Foreskin keratinocyte (primary cell): ENCODE measurements at places on chromosomes 13 and 19. TPM values are rescaled to one million over a fixed set of nuclear protein-coding genes. Genes with fewer than 3 reads are reported as not detected.

Gene CRX
- polyA plus RNA-seq: not detected in 2 replicates

Gene NUFIP1
- 4.7 and 6.8 TPM in 2 replicates for polyA plus RNA-seq

Gene FGF21
- polyA plus RNA-seq: not detected in 2 replicates

Gene CEACAM3
- not detected in 2 replicates for polyA plus RNA-seq

Gene TBXA2R
- 0.62 and 0.91 TPM in 2 replicates for polyA plus RNA-seq

Gene MAP4K1
- polyA plus RNA-seq: 0.12 and 0.28 TPM in 2 replicates

Gene DPF1
- polyA plus RNA-seq: 3.4 and 4.2 TPM in 2 replicates

Gene TEAD2
- 23.8 and 26.1 TPM in 2 replicates for polyA plus RNA-seq

Gene POU2F2
- 49.6 and 59.3 TPM in 2 replicates for polyA plus RNA-seq

Gene CD22
- polyA plus RNA-seq: not detected in 2 replicates

Gene FUT1
- polyA plus RNA-seq: 3.9 and 4.0 TPM in 2 replicates

Gene OR4F17
- not detected in 2 replicates for polyA plus RNA-seq

Gene APC2
- polyA plus RNA-seq: 0.03 and 0.08 TPM in 2 replicates

Gene INAFM1
- polyA plus RNA-seq: 5.5 and 7.9 TPM in 2 replicates

Gene NTF4
- polyA plus RNA-seq: 15.2 and 17.2 TPM in 2 replicates
